ENCODE measurements at places on chromosomes 7 and 10.

DNA sequence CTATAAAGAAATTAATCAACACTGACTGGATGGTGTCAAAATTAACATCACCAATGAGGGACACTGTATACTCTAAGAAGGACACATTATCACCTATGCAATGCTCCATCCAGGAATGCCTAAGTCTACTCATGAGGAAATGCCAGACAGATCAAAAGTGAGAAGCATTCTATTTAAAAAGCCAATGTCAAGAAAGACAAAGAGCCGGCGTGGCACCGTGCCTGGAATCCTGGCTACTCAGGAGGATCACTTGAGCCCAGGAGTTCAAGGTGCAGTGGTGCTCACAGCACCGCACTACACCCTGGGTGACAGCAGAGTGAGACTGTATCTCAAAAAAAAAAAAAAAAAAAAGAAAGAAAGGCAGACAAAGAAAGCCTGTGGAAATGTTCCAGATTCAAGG is 45.5 kb upstream of the ANAPC16 start:
- DNase-seq: no peak

GRCh38 chr7:69219381-69219780 is 378.9 kb upstream of the AUTS2 start:
- DNase-seq: no peak

- DNase-seq: no peak
Observed at GRCh38 chr10:29183301-29183945, 105.4 kb upstream of the LYZL1 start.

GRCh38 chr10:67705921-67706320 is 9.9 kb upstream of the CTNNA3 start:
- DNase-seq: no peak

DNA sequence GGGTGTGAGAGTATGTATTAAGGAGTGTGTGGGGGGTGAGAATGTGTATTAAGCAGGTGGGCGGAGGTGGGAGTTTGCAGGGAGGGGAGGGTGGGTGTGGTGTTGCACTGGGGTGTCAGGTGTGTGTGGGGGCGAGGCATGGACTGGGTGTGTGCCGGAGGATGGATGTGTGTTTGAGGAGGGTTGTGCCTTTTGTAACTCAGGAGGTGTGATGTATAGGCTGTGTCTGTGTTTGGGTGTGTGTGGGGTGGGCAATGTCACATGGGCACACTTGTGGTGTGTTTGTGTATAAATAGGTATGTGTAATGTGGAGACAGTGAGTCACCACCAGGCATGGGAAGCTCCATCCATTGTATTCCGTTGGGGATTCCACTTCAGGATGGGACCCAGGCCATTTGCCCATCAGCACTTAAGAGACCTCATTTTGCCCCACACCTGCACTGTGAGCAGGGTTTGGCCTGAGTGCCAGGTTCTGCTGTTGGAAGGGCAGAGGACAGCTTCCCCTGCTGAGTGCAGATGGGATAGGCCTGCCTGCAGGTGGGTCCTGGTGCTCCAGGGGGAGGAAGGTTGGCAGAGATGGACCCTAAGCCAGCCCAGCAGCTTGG is 5.8 kb downstream of the UNC5B start:
- DNase-seq: no peak

- DNase-seq: no peak
Observed at GRCh38 chr7:2800931-2801688, 43.0 kb downstream of the GNA12 start.

DNA sequence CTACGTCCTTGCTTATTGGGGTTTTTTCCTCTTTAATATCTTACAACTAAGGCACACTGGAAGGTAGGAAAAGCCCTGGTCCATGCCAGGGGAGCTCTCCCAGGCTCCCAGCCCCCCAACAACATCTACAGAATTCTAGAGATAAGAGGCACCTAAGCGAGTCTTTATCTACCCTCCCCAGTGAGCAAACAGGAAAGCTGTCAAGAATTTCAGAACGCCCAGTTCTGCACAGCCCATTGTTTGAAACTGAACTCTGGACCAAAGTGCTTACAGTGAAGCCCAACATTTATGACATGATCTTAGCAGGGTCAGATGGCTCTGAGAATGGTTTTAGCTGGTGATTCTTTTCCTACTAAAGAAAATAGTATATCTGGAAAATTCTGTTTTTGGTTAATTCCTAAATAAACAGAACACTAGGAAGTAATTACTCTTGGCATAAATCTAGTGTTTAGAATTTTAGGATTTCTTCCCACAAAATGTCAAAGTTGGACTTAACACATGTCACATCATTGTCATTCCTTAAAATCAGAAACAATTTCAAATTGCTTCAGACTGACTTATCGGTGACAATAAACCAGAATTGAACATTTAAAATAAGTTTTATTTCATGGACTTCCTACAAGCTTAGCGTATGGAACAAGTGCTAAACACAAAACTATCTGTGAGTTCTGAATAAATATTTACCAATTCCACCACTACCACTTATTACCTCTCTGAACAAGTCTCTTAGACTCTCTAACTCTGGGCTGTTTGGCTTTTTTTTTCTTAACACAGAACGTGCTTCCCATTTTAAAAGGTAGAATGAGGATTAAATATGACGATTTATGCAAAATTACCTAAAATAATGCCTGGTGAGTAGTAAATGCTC is 31.3 kb upstream of the RNF32 start:
- no peak for DNase-seq

GRCh38 chr10:123974406-123974805 is 82.8 kb upstream of the CPXM2 start:
- no peak for DNase-seq

- no peak for DNase-seq
Observed at GRCh38 chr10:48235501-48235900, 39.0 kb downstream of the FRMPD2 start.

GRCh38 chr10:10500937-10501336 is 516.7 kb upstream of the CELF2 start:
- DNase-seq: no peak
